ENCODE measurements at places on chromosomes 7 and 10.

- no peak overlapping the region for H3K27ac ChIP-seq
- no peak for DNase-seq
- H3K4me1 ChIP-seq: no peaks in the 10 kb centered on the region
- H3K27me3 ChIP-seq: peaks cover 5% of the 10 kb centered on the region
- no peak overlapping the region for H3K4me3 ChIP-seq
These were observed 48.4 kb upstream of the ELFN1 start for GRCh38 chr7:1621718-1622117.

DNA sequence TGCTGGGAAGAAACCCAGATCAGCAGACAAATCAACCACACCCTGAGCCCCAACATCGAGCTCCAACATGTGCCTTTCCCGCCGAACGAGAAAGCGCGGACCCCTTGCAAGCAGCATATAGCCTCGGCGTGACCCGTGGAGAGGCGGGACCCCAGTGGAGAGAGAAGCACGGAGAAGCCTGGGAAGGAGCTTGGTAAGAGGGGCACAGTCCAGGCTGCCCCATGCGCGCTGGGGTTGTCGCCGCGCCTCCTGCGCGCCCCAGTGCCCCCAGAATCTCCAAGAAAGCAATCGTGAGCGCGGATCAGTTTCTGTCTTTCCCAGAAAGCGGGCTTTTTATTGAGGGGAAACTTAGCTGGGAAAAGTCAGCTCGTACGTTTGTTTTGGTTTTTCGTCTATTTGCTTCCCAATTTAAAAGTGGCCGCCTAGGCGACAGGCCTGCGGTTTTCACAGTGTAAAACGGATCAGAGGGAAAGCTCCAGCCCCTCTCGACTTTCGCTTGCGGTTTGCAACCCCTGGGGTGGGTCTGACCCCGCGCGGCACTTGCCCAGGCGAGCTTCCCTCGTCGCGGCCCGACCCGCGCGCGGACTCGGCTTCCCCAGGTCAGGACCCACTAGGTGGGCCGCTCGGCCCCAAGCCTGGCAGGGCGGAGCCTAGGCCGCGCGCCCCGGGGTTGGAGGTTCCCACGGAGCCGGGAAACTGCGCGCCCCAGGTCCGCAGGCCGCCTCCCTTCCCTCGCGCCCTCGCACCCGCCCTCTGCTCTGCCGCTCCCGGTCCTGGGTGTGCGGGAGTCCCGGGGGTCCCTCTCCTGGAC lies 31.1 kb downstream of the SKIDA1 start:
- no peak for DNase-seq
- no peak overlapping the region for H3K27ac ChIP-seq
- peak overlapping the region; percentile 80 for H3K4me3 ChIP-seq
- peaks cover 22% of the 10 kb centered on the region for H3K4me1 ChIP-seq

DNA sequence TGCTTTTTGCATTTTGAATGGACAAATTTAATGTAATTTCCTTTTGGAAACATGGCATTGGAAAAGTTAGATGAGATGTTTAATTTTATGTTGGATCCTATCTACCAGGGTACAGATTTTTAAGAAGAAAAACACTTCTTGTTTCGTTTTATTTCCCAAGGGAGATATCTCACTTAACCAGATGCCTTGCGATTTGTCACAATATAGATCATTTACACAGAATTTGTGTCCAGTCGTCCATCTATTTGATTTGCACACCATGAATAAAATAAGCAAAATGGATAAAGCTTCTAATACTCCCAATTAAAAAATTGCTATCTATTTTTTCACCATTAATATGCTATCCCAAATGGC lies 25.7 kb downstream of the HDAC9 start:
- no peak for DNase-seq
- H3K4me3 ChIP-seq: no peak overlapping the region
- no peaks in the 10 kb centered on the region for H3K27me3 ChIP-seq

- no peak for DNase-seq
- peaks cover 4% of the 10 kb centered on the region for H3K4me1 ChIP-seq
- H3K36me3 ChIP-seq: no peaks in the 10 kb centered on the region
- no peak overlapping the region for H3K4me3 ChIP-seq
These were observed 251.9 kb downstream of the AGMO start for GRCh38 chr7:15309872-15310271.

DNA sequence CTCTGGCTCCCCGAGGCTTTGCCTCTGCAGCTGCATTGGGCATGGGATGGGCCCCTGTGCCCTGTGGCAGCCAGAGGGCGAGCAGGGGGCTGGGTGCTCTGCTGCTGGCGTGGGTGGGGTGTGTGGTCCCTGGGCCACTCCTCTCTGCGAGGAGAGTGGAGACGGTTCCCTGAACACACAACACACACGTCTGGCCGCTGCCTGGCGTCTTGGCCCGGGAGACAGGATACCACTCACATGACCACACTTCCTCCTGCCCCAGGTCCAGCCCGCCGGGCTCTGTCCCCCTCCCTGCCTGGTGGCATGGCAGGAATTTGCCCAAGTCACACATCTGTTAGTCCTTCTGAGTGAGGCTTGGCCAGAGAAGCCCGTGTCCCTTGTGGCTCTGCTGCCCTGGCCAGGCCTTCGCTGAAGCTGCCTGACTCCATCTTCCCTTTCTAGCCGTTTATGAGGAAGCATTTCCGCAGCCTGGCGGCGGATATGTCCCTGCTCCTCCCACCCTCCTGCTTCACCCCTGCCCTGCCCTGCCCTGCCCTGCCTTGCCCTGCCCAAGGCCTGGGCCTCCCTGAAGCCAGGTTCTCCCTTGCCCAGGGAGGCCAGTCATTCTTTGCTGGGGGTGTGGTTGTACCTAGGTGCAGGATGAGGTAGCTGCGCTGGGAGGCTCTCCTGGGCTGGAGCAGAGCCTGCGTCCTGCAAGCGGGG lies 3.0 kb downstream of the BRI3 start:
- peak overlapping the region; percentile 38 for H3K4me3 ChIP-seq
- no peaks in the 10 kb centered on the region for H3K27me3 ChIP-seq
- peaks cover 30% of the 10 kb centered on the region for H3K4me1 ChIP-seq
- H3K27ac ChIP-seq: peak overlapping the region; percentile 83

DNA sequence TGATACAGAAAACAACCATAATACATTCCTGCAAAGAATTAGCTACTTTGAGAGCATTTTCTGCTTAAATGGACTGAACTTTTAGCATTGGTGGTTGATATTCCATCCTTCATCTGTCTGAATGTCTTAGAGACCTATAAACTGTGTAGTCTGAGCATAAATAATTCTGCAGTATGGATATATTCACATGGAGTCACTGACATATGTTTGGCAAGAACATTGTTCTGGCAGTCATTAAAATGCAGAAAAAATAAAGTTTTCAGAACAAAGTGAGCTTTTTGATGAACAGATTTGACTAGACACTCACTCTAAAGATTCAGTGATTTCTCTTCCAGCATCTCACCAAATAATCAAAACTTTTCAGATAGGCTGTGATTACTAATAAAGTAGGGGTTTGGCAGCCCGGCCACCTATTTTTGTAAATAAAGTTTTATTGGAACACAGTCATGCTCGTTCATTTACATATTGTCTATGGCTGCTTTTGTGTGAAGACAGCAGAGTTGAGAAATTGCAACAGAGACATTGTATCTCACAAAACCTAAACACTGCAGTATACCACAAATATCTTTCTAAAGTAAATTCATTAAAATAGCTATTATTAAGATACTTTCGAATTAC lies 44.1 kb upstream of the RAPGEF5 start:
- H3K36me3 ChIP-seq: no peaks in the 10 kb centered on the region
- peaks cover 2% of the 10 kb centered on the region for H3K4me1 ChIP-seq
- no peak overlapping the region for H3K27ac ChIP-seq
- H3K4me3 ChIP-seq: no peak overlapping the region

DNA sequence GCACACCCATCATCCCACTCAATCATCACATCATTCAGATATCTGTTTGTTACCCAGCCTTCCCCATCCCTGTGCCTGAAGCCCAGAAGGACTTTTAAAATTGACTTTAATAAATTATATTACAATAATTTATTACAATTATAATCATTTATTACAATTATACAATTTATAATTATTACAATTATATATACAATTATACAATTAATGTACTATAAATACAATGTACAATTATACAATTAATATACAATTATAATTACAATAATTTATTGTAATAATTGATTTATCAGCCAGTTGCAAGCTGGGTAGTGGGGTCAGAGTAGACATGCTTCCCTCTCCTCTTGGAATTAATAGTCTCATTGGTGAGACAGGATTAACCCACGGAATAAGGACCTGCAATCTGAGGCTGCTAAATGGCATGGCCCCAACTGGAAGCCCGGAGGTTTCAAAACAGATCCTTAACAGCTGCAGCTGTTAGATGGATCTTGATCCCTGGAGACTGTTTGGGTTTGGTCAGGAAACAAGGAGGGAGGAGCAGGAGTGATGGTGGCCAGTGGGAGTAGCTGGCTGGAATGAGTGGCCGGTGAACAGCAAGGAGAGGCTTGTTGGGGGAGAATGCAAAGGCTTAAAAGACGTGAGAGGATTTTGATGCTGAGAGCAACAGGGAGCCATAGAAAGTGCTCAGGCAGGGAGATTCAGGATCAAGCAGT lies 402.8 kb upstream of the PODXL start:
- no peak for DNase-seq
- H3K36me3 ChIP-seq: no peaks in the 10 kb centered on the region
- H3K4me3 ChIP-seq: no peak overlapping the region
- peaks cover 20% of the 10 kb centered on the region for H3K27me3 ChIP-seq

DNA sequence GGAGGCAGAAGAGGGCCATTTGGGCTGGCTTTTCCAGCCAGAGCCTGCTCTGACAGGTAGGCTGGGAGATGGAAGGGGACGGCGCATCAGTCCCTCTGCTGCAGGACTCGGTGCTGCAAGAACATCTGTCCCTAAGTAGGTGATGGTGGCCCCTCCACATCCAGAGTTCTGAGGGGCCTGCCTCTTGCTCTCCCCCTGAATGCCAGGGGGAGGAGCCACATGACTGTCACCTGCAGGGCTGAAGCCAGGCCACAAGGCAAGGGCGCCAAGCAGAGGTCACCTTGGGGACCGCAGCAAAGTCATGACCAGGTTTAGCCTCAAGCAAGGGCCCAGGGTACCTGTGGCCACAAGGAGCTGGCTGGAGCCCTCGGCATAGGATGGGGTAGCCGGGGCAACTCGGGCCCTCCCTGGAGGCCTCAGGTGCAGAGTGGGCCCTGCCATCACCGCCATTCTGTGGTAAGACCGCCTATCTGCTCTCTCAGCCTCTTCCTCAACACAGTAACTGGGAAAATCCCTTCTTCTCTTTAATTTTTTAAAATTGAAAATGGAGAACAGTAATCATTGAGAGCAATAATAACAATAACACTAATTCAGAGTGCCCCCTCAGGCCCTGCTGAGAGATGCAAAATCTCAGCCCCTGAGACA lies 99.3 kb downstream of the FAM53B start:
- H3K4me1 ChIP-seq: peaks cover 11% of the 10 kb centered on the region
- DNase-seq: no peak
- H3K36me3 ChIP-seq: no peaks in the 10 kb centered on the region
- H3K27ac ChIP-seq: no peak overlapping the region
- no peaks in the 10 kb centered on the region for H3K27me3 ChIP-seq
- H3K4me3 ChIP-seq: no peak overlapping the region

DNA sequence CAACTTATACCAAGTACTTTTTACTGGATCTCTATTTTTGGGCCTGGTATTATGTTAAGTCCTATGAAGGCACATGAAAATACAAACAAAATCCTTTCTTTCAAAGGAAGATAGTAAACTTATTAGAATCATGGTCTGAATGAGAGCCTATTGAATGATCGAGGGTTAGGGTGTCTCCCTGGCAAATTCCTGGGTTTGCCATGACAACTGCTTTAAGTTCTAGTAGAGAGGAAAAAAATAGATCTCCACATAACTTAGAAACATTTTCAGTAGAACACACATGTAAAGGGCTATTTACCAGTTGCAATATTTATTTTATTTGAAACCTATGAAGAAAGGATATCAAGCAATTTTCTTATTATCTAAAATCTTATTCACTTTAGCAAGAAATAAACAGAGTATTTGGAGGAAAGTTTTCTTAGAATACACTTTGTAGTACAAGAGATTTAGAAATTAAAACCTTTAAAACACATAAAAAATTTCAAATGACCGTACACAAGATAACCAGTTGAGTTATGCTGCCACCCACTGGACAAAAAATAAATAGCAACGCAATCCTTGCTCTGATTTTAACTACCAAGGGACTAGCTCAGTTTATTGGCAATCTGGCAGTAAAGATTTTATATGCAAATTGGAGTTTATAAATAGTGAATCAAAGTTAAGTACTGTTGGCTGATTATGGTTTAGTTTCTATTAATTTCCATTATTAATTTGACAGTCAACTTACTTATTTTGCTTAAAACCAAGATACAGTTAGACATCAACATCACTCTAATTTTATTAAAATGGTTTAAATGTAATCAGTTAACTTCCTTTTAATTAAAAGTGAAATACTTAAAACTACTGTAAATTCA lies 33.9 kb downstream of the CACUL1 start:
- no peak overlapping the region for H3K4me3 ChIP-seq
- H3K27me3 ChIP-seq: no peaks in the 10 kb centered on the region
- no peak overlapping the region for H3K27ac ChIP-seq
- peaks cover 5% of the 10 kb centered on the region for H3K4me1 ChIP-seq
- H3K36me3 ChIP-seq: peaks cover 5% of the 10 kb centered on the region

DNA sequence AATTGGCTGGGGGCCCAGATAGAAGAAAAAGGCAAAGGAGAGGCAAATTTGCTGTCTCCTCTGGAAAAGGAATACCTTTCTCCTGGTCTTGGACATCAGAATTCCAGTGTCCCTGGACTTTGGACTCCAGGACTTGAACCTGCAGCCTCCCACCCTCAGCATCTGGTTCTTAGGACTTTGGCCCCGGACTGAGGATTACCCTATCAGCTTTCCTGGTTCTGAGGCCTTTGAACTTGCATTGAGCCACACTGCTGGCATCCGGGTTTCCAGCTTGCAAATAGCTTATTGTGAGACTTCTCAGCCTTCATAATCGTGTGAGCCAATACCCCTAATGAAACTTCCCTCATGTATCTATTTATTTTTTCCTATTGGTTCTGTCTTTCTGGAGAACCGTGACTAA lies 68.3 kb downstream of the DNAH11 start:
- H3K4me3 ChIP-seq: no peak overlapping the region
- no peaks in the 10 kb centered on the region for H3K36me3 ChIP-seq
- no peak overlapping the region for H3K27ac ChIP-seq
- H3K4me1 ChIP-seq: no peaks in the 10 kb centered on the region
- H3K27me3 ChIP-seq: no peaks in the 10 kb centered on the region

DNA sequence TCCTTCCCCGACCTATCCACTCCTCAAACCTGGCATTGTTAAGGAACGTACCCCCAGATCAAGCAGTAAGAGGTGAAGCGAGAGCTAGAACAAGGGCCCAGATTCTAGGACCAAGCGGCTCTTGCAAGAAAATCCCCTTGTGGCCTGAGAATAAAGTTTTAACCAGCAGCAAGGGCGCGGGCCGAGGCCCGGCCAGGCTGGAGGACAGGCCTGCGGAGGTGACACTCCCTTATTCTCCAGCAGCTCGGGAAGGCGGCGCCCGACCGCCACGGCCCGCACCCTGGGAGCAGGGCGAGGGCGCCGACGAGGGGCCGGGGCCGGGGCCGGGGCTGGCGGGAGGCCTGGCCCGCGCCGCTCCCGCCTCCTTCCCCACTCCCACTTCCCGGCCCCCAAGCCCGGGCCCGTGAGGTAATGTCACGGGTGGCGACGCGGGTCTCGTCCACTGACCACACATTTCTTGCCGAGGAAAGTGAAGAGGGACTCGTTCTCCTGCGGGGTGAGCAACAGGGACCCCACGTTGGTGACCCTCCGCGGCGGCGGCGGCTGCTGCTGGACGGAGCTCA lies 551 bp downstream of the WASL start:
- peak; percentile 34 for DNase-seq
- H3K36me3 ChIP-seq: no peaks in the 10 kb centered on the region
- peak overlapping the region; percentile 99 for H3K4me3 ChIP-seq

- no peak overlapping the region for H3K4me3 ChIP-seq
- peaks cover 6% of the 10 kb centered on the region for H3K36me3 ChIP-seq
- H3K27ac ChIP-seq: no peak overlapping the region
- H3K4me1 ChIP-seq: peaks cover 11% of the 10 kb centered on the region
These were observed 143.2 kb downstream of the SRPK2 start for GRCh38 chr7:105245398-105246114.
